LoVo (cell line): ENCODE measurements at places on chromosomes 1 and 21.

DNA sequence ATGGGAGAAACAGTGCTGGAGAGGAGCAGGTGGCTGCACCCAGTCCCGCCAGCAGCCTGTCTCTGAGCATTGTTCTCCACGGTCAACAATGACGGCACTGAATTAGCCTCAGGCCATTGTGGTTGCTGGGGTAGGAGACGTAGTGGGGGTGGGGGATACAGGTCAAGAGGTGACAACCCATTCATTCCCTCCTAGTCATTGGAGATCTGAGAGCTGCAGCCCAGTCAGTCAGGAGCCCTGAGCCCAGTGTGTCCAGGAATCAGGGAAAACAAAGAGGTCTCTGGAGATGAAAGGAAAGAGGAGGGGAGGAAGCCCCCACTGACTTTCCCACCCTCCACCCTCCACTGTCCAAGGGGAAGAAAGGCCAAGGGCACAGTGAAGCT lies 15.3 kb downstream of the SMIM12 start:
- DNase-seq = no peak

DNA sequence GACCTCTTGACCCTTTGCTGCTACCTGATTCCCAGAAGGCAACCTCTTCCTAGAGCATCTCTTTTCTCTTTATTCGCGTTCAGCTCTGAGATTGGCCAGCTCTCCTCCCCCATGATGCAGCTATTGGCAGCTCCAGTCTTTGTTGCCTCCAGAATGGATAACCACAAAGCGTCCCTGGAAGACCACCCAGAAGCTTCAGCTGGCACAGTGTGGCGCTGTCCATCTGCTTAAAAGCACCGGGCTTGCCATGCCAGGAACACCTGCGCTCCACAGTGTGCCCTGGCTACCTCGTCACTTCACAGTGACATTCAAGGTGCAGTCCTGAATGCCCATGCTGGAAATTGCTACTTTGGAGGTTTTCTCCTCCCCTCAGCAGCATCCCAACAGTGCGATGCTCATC lies 353.9 kb downstream of the LMO4 start:
- no peak for DNase-seq

DNA sequence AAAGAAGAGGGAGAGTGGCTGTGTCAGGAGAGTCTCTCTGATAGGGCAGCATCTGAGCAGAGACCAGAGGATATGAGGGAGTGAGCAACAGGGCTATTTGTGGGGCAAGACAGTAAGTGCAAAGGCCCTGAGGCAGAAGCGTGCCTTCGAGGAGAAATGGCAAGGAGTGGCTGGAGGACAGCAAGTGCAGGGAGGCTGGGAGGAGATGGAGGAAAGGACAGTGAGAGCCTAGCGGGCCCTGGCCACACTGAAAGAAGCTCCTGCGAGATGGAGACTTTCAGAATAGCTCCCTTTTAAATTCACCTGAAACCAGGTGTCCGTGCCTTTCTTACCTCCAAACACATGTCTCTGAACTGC lies 25.2 kb downstream of the EXOC8 start:
- no peak for DNase-seq

DNA sequence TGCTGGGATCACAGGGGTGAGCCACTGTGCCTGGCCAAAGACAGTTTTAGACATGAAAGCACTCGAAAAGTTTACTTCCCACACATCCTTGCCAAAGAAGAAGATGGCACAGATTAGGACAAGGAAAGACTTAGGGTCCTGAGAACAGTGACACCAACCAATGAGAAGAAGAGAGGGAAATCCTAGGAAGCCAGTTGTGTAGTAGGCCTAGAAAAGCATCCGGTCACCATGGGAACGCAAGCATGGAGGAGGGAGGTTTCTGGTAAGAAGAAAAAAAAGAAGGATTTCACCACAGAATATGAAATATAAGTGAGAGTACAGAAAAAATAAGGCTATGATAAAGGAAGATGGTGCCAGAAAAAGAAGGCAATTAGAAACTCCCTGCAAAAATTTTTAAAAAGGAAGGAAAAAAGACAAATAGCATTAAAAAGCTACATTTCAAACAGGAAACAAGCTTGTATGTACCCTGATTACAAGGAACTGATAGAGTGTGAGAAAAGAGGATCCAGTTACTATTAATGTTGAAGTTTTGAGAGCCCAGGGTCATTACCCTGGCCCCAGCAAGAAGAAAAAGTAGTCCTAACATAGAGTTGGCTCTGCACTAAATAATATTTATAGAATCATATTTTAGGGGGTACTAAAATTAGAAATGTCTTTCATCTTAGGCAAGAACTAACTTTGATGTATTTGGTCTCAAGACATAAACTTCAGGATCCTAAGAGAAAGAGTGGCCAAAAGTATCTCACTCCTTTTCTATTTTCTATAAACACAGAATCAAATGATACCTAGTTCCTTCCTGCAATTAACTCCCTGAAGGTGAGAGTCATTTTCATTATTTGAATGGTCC lies 16.1 kb downstream of the DIPK1A start:
- DNase-seq = no peak

- DNase-seq = no peak
Observed at GRCh38 chr1:119873135-119874015, 22.9 kb downstream of the ADAM30 start.

DNA sequence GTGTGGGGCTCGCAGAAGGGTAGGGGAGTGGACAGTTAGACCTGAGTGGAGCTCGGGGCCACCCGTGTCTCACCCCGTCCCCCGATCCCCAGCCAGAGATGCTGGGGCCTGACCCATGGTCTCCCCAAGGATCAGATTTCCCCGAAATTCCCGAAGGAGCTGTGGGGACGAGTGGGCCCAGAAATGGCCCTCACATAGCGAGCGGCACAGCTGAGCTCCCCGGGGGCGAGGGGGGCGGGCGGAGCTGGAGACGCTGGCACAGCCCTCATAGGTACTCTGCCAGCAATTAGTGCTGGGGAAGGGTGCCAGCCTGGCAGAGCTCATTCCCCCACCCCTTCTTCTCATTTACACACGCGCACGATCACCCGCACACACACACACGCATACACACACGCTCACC lies 9.2 kb downstream of the CASZ1 start:
- DNase-seq = no peak

GRCh38 chr1:2868571-2869195 lies 67.2 kb upstream of the TTC34 start:
- no peak for DNase-seq

GRCh38 chr21:32519945-32520874 lies 65.1 kb downstream of the TCP10L start:
- no peak for DNase-seq

DNA sequence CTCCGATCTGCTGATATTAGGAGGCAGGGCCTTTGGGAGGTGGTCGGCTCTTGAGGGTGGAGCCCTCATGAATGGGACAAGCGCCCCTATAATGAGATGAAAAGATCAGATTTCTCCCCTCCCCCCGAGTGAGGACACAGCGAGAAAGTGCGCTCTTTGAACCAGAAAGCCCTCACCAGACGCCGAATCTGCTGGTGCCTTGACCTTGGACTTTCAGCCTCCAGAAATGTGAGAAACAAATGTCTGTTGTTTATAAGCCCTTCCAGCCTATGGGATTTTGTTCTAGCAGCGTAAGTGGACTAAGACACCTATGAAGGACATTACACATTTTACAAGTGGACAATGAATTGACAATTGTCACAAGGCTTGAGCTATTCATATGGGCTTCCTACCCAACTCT lies 80.2 kb downstream of the RIPK4 start:
- DNase-seq = no peak

- no peak for DNase-seq
Observed at GRCh38 chr1:16043521-16043920, at the start of gene CLCNKB. Gene CLCNKB (plus strand): TSS chr1:16043782. CDS start chr1:16044493, 711 bp downstream.

- no peak for DNase-seq
Observed at GRCh38 chr21:23690316-23690715, 1917.0 kb downstream of the MRPL39 start.

GRCh38 chr1:20716232-20716631 lies 1.6 kb downstream of the KIF17 start:
- no peak for DNase-seq

- DNase-seq = no peak
Observed at GRCh38 chr1:240455228-240455821, 156.6 kb downstream of the GREM2 start.

GRCh38 chr21:42848932-42849758 lies 30.2 kb downstream of the WDR4 start:
- no peak for DNase-seq

GRCh38 chr1:7681401-7681800 lies 89.7 kb upstream of the VAMP3 start:
- DNase-seq = no peak

- no peak for DNase-seq
Observed at GRCh38 chr1:975896-976683, 5.8 kb downstream of the PERM1 start.

- DNase-seq = no peak
Observed at GRCh38 chr1:165905853-165906252, 78.4 kb downstream of the UCK2 start.

DNA sequence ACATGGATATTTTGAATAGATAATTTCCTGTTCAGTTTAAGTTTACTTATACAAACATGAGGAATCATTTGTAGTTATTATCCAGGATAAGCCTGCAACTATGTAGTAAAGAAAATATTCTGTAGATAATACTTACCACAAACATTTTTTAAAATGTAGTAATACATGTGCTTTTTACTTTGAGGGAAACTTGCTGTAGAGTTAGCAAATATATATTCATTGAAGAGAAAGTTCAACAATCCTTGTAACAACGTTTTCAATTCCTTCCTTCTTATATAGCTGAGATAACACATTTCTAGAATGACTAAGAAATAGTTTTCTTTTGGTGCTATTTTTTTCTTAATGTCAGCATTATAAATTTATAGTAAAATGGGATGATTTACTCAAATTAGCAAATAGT lies 664.6 kb upstream of the ADAMTS5 start:
- DNase-seq = no peak

DNA sequence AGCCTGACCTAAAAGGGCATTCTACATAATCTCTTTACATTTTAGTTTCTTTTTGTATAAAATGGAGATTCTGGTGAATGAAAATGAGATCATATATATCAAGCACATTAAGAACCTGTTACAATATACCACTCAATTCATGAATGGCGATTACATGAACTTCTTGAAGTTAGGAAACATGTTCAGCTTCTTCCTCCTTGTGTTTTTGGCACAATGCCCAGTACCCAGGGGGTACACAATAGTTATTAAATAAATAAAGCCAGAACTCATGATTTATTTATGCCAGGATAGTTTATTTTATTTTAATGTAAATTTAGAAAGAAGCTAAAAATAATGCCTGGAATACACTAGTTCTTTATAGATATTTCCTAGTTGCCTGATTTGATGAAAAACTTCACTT lies 186.0 kb upstream of the PTGFR start:
- DNase-seq = no peak

DNA sequence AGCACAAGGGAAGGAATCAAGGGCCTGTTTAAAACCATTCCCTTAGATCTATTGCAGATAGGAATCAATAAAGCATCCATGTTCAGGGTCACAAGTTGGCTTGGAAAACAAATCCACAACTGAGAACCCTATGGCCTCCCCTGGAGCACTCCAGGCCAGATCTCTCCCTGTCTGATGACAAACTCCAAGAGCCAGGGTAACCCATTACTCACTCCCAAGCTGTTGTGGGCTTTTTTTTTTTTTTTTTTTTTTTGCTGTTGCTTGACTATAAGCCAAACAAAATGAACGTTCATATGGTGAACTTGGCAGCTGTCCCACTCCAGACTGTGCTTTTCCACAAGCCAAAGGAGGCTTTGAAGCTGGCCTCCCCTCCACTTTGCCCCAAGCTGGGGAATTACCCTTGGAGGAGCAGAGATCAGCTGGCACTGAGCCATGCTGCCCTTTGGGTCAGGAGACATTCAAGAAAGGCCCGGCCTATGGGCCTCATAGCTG lies 35.7 kb upstream of the VAV3 start:
- no peak for DNase-seq

DNA sequence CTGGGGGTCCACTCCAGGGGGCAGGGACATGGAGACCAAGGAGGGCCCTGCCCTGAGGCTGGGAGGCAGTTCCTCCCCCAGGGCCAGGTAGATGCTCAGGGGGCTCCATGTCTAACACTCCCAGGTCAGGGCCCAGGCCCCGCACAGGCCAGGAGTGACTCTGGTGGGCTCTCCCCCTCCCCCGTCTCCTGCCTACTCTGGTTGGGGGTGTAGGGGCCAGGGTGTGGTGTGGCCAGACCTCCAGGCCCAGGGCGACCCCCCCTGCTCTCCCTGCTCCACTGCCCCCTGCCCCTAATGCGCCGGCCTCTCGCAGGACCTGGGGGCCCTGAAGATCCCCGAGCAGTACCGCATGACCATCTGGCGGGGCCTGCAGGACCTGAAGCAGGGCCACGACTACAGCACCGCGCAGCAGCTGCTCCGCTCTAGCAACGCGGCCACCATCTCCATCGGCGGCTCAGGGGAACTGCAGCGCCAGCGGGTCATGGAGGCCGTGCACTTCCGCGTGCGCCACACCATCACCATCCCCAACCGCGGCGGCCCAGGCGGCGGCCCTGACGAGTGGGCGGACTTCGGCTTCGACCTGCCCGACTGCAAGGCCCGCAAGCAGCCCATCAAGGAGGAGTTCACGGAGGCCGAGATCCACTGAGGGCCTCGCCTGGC lies 19.7 kb upstream of the CCDC27 start:
- no peak for DNase-seq

- DNase-seq = no peak
Observed at GRCh38 chr1:29417147-29417858, 181.0 kb downstream of the PTPRU start.

- no peak for DNase-seq
Observed at GRCh38 chr1:215104283-215104682, 21.7 kb downstream of the KCNK2 start.

DNA sequence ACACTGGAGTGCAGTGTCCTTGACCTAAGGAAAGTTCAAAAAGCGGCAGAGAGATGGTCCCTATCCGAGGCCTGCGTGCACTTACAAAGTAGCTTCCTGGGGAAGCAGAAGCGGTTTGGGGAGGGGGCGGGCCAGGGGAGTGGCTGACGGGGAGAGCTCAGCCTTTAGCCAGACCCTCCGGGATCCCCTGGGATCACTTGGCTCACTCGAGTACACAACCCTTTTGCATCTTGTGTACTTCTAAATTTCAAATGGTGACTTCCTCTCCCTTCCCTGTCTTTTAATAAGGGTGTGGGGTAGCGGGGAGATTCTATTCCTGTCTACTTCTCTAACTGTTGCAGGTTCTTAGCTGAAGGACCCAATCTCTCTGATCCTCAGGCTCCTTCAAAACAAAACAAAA lies 18.1 kb upstream of the SNX27 start:
- DNase-seq = no peak

DNA sequence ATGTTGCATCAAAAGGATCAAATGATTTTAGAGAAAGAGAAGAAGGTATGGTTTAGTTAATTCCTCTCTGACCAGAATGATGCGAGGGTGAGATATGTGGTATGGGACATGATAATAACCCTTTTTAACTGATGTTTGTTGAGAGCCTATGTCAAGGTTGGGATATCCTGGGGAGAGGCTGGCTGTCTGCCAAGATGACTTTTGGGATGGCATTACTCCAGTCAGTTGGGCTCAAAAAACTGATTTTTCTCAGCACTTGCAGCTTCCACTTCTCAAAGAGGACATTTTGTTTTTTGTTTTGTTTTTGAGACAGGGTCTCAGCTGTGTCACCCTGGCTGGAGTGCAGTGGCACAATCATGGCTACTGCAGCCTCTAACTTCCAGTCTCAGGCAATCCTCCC lies 17.7 kb upstream of the STX12 start:
- DNase-seq = no peak
